ENCODE measurements at places on chromosomes 7 and 10.

GRCh38 chr10:32159264-32159663 lies 103.0 kb upstream of the KIF5B start:
- DNase-seq: no peak

DNA sequence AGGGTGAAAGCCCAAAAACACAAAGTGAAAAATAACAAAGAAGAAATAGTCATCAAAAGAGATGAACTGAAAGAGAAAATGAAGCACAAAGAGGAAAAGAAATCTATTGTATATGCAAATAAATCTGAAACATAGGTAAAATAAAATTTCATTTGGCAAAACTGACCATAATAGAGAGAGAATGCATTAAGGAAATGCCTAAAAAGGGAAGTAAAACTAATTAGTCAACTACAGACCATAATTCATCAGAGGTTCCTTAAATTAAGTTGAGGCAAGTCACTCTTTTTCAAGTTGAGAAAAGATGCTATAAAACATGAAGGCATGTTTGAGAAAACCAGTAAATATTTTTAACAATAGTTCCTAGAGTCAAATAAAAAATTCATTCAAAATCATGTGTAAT lies 233.3 kb downstream of the LRRN3 start:
- DNase-seq: no peak

GRCh38 chr7:135210888-135211178 lies 493 bp downstream of the WDR91 start:
- DNase-seq: no peak

DNA sequence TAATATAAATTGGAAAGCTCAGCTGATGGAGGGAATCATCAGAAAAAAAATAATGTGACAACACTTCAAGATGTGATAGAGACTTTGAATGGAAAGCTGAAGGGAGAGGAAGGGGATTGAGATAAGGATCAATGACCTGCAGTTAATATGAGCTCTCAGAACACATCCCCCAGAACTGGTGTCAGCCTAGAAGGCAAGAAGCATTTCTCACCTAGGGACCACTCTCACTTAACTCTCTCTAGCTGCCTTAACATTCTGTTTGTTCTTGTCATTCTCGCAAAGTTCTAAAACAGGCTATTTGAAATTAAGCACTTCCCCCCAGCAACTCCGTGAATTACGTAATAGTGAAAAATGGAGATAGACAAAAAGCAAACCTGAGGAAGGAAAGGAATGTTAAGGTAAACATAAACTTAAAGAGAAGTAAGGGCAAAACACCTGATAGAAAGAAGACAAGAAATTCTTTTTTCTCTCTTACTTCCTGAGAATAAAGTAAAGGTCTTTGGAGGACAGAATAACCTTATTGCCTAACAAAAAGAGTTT lies 1.2 kb upstream of the MPP7 start:
- DNase-seq: no peak

- DNase-seq: no peak
These were observed 118.7 kb upstream of the SEC61G start for GRCh38 chr7:54877683-54878082.

DNA sequence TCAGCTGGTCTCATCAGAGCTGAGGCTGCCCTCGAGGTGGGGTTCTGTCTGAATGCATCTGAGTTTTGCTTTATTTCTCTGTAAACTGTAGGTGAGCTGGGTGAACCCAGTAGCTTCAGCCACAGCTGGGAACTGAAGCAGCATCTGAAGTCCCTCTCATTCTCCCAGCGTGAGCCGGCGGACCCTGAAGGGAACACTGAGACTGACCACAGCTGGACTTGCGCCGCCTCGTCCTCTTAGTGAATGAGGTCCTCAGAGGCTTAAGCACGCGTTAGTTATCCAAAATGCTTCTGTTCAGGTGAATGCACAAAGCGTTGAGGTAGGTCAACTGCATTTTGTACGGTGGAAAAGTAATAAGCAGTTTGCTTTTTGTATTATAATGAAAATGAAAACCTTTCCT lies 76.6 kb downstream of the AMZ1 start:
- DNase-seq: no peak

GRCh38 chr10:101035314-101035713 lies 4.3 kb downstream of the SFXN3 start:
- no peak for DNase-seq

GRCh38 chr10:133072720-133073390 lies 14.9 kb upstream of the ADGRA1 start:
- DNase-seq: no peak

DNA sequence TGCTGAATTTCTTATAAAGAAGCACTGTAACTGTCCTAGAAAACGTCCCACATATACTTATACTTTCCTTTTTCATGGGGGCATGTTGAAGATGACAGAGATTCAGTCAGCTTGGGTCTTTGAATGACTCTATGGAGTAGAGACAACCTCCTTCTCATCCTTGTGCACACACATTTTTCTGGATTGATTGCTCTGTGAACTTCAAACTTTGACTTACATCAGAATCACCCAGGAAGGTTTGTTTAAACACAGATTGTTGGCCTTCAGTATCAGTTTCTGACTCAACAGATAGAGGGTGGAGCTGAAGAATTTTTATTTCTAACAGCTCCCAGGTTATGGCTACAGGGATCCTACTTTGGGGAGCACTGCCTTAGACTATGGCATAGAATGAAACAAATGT lies 97.6 kb upstream of the DGKB start:
- no peak for DNase-seq

DNA sequence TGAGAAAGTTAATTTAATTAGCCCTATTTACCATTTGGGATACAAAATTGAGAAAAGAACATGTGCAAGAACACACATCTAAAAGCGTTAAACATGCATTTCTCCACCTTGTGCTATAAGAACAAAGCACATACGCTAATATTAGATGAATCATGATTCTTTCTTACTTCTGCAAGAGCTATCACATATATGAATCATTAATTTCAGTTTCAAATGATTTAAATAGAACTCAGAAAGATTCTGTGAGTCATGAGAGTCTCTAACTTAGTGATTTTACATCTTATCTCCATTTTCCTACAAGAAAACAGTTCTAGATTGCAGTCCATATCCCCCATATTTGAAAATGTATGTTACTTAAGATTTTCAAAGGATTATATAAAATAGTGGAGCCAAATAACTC lies 173.9 kb downstream of the RNLS start:
- no peak for DNase-seq

DNA sequence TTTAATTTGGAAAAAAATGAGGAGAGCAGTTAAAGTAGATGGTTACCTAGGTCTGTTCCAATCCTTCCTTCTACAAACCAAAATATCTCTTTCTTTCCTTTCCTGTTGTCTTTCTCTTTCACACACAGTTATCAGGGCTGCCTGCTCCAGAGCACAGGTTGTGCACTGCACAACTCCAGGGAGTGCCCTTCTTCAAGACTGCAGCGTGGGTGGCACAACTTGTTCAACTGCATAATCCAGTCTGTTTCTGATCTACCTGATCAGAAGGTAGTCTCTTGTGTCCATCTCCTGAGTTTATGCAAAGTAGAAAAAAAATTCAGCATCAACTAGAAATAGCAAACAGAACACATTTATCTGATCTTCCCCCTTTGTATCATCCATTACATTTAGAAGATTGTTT lies 78.1 kb upstream of the COL13A1 start:
- no peak for DNase-seq

DNA sequence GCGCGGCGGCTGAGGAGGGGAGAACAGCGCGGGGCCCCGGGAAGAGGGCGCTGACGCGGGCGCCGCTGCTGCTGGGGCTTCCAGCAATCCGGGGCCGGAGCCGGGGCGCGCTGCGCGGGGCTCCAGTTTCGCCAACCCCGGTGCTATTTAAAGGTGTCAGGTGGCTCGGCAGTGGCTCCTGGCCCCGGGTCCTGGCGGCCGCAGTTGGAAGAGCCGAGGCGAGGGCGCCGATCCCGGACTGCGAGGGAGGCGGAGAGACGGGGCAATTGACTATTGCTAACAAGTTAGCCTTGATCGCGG lies 347 bp downstream of the LBX1 start:
- no peak for DNase-seq

DNA sequence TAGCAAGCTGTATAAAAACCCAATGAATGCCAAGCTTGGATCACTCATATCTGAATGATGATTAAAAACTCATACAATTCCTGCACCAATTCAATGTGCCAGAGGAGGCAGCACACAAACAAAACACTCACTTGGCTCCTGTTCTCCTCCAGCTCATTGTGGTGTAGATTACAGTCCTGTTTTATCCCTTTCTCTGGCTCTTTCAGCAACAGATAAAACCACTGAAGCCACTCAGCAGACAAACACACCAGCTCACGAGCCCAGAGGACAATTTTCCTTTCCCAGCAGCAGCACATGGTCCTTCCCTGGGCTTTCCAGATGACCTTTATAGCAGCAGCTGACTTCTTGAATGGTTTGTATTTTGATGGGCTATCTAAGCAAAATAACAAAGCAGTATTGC lies 107.3 kb upstream of the STARD3NL start:
- no peak for DNase-seq

GRCh38 chr10:87593702-87594101 lies 66.0 kb upstream of the PAPSS2 start:
- no peak for DNase-seq

GRCh38 chr10:44895280-44895679 lies 15.9 kb upstream of the TMEM72 start:
- DNase-seq: no peak

- no peak for DNase-seq
These were observed 147.4 kb upstream of the PRSS58 start for GRCh38 chr7:142405122-142405765.

DNA sequence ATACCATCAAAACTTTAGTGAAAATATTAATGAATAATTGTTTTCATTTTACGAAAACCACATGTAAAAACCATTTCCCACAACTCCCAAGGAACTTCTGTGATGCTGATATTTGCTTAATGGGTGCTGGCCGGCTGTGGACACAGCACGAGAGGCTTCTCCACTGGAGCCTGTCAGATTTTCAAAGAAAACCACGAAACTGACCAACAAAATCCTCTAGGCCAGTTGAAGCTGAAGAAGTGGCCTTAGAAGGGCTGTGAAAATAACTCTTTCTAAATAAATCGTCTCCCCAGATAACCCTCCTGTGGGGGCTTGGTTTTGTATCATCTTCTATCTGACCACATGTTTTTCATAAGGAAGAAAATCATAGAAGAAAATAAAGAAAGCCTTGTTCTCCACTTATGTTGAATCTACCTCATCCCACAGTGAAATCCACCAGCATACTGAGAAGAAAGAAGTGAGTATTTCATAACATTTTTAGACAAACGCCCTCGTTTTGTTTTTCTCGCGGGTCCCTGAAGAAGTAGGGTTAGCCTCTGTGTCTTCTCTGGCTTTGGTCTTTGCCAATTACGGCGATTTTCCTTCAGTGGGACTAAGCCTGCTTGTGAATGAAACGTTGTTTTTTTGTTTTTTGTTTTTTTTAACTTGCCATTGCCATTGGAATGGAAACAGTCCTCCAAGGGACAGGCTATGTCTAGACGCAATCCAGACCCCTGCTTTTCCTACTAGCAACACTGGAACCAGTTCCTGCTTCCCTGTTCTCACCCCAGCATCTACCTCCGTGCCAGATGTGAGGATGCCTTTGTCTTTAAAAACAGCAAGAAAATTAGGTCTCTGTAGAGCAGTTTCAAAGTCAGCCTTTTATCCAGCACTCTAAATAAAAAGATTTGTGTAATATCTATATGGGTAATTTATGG lies 123.9 kb downstream of the ADAM12 start:
- DNase-seq: no peak

- no peak for DNase-seq
These were observed 210.5 kb upstream of the KLF6 start for GRCh38 chr10:3995302-3996210.

DNA sequence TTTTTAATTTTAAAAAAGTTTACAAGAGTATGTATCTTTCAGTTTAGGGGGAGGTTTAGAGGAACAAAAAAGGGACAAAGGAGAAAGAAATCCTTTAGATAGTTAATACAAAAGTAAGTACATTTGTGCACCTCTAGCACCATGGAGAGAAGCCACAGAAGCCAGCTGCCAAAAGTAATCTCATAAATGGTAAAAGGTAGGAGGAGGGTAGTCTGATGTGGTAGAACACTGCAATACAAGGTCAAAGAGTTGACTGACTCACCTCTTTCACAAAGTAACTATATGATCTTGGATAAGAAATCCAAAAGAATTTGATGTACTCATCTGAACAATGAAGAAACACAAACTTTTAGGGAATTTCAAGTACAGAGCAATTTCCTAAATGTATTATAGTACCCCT lies 68.1 kb downstream of the CNOT4 start:
- no peak for DNase-seq

DNA sequence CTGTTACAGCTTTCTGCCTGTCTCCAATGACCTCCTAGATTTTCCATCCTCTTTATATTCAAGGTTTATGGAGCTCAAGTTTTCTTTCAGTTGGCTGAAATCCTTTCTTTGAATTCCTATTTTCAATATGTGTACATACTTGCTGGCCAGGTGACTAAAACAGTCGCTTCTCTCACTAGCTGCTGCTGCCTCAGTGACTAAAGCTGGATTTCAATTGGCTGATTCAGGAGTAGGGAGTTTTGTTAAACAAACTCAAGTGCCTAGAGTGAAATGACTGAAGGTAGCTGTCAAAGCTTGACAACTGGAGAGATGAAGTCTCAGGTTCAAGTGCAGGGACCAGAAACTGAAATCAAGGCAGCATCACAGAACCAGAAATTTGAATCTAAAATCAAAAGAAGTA lies 6.7 kb upstream of the POLR1F start:
- DNase-seq: no peak

DNA sequence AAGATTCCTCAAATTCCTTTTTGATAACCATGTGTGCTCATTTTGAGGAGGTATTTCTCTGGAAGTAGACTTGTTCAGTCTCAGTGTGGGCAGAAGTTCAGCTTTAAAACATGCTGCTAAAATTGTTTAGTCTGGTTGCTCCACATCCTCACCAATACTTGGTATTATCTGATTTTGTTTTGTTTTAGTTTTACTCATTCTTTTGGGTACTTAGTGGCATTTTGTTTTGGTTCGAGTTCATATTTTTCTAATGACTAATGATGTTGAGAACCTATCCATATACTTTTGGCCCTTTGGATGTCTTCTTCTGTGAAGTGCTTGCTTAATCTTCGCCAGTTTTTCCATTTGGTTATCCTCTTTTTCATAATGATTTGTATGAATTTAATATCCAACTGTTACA lies 694.2 kb upstream of the FZD8 start:
- no peak for DNase-seq

All from activated naive CD4-positive, alpha-beta T cell treated with Interleukin-2 at 50 U/mL for 16 hours (primary cell).